A549 treated with Mapracorat at 1 μM for 4 hours (cell line): ENCODE measurements at places on chromosomes 3 and 15. TPM values are rescaled to one million over a fixed set of nuclear protein-coding genes. Genes with fewer than 3 reads are reported as not detected.

The SLC24A5 gene
- not detected in 5 replicates for total RNA-seq

The USP13 gene
- total RNA-seq, result 8.1 to 12.7 TPM (median 9.8 TPM) in 5 replicates

The LCMT2 gene
- 5.7 to 8.3 TPM (median 6.8 TPM) in 5 replicates for total RNA-seq

The THBS1 gene
- 36.1 to 61.3 TPM (median 47.5 TPM) in 5 replicates for total RNA-seq

The CRYGS gene
- 0.80 to 0.95 TPM (median 0.83 TPM) in 5 replicates for total RNA-seq

The ATP2B2 gene
- 0.06 to 0.22 TPM (median 0.09 TPM) in 5 replicates for total RNA-seq

The MST1R gene
- 6.1 to 8.3 TPM (median 7.6 TPM) in 5 replicates for total RNA-seq

The ITPKA gene
- total RNA-seq, result 3.6 to 6.7 TPM (median 5.2 TPM) in 5 replicates

The ZIC1 gene
- total RNA-seq, result 0.02 TPM in 1 of 5 replicates, not detected in the others

The PLSCR4 gene
- 5.3 to 9.0 TPM (median 7.3 TPM) in 5 replicates for total RNA-seq

The HDC gene
- 0.08 to 0.10 TPM (median 0.08 TPM) in 3 of 5 replicates, not detected in the others for total RNA-seq

The TRPM1 gene
- total RNA-seq, result not detected in 5 replicates

The SOX14 gene
- total RNA-seq, result not detected in 5 replicates

The GPR149 gene
- total RNA-seq, result not detected in 5 replicates

The DGKG gene
- 5.7 to 11.4 TPM (median 7.2 TPM) in 5 replicates for total RNA-seq

The STRC gene
- 0.12 to 0.30 TPM (median 0.23 TPM) in 4 of 5 replicates, not detected in the other for total RNA-seq

The GRM7 gene
- total RNA-seq, result not detected in 5 replicates

The CCDC54 gene
- not detected in 5 replicates for total RNA-seq

The WDR93 gene
- total RNA-seq, result 0.07 to 0.25 TPM (median 0.19 TPM) in 5 replicates

The EIF4E3 gene
- 2.7 to 3.8 TPM (median 3.8 TPM) in 5 replicates for total RNA-seq

The MESP2 gene
- total RNA-seq, result 0.27 to 0.72 TPM (median 0.46 TPM) in 5 replicates

The FOXB1 gene
- total RNA-seq, result not detected in 5 replicates

The SEMA7A gene
- 1.5 to 2.1 TPM (median 1.7 TPM) in 5 replicates for total RNA-seq

The WNT7A gene
- 0.04 to 0.20 TPM (median 0.10 TPM) in 5 replicates for total RNA-seq

The ANKRD34C gene
- not detected in 5 replicates for total RNA-seq

The RARB gene
- 5.5 to 10.9 TPM (median 8.3 TPM) in 5 replicates for total RNA-seq

The MEGF11 gene
- total RNA-seq, result 0.26 to 0.53 TPM (median 0.31 TPM) in 5 replicates

The COLQ gene
- total RNA-seq, result 0.22 to 0.54 TPM (median 0.28 TPM) in 5 replicates

The GPR62 gene
- not detected in 5 replicates for total RNA-seq

The SYNPR gene
- not detected in 5 replicates for total RNA-seq

The DUOX1 gene
- not detected in 5 replicates for total RNA-seq

The IQCF5 gene
- not detected in 5 replicates for total RNA-seq

The FOXP1 gene
- total RNA-seq, result 7.0 to 9.6 TPM (median 8.1 TPM) in 5 replicates

The PCYT1A gene
- 29.3 to 35.0 TPM (median 33.1 TPM) in 5 replicates for total RNA-seq

The ARHGEF26 gene
- 7.4 to 10.0 TPM (median 9.0 TPM) in 5 replicates for total RNA-seq

The ADIPOQ gene
- total RNA-seq, result not detected in 5 replicates

The HHATL gene
- total RNA-seq, result not detected in 5 replicates
